ENCODE measurements at places on chromosomes 5 and 9.

GRCh38 chr5:179906795-179907555 lies 722 bp downstream of the TBC1D9B start:
- no peak for DNase-seq

GRCh38 chr5:43567967-43568366 lies 11.1 kb upstream of the PAIP1 start:
- DNase-seq, result no peak

DNA sequence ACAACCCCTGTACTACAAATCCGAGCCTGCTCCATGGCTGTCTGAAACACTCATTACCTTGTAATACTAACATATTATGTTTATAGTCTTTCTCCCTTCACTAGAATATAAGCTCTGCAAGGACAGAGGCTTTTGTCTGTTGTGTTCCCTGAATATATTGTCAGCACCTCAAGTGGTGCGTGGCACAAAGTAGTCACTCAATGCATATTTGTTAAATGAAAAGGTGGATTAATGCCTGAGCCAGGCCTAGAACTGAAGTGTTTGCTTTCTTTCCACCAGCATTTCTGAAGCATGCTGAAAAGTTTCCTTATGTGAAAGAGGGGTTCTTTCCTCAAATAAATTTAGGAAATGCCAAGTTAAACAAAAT lies 36.3 kb downstream of the ELL2 start:
- no peak for DNase-seq

DNA sequence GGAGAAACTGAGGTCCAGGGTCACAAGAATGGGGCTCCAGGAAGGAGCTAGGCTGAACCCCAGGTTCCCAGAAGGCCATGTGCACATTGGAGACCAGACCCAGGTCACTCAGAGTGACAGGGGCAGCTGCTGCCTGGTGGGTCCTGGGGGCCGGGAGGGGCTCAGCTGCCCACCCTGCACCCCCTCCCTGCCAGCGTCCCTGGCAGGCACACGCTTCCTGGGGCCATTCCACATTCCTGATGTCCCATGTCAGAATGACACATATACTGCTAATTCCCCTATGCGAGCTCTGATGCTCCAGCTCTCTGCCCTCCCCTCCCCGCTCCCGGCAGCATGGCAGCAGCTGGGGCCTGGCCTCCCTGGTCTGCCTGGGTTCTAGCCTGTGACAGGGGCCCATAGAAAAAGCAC lies 14.0 kb downstream of the FGFR4 start:
- no peak for DNase-seq

- no peak for DNase-seq
Measured at GRCh38 chr9:132162764-132163456, 1.1 kb downstream of the NTNG2 start.

DNA sequence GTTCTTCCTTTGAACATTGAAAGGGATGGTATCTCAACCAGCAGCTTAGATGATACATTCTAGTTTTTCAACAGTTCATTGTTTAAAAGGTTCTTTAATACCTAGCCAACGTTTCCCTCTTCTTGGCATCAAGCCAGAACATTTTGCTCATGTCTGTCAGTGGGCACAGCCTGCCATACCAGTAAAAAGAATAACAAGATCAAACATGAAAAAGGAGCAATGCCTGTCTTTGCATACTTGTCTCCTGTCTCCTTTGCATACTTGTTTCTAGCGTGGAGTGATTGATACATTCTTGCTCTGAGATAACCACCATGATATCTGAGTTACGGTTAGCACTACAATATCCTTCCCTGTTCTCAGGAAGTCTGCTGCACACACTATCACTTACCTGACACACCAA lies 248.6 kb upstream of the DAPK1 start:
- DNase-seq, result no peak

DNA sequence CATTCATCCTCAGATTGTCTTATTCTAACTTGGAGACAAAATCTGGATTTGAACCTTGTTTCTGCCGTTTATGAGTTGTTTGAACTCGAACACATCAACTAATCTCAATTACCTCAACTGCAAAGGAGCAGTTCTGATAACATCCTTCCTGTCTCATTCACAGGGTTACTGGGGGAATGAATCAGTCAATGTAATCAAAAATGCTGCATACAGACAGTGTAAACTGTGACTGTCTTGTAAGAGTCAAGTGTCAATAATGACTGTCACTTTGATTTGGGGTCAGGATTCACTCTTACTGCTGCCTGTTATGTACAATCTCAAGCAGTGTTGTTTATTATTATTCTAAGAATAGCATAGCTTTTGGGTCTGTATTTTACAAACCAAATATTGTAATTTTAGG lies 273.8 kb downstream of the DOCK8 start:
- no peak for DNase-seq

DNA sequence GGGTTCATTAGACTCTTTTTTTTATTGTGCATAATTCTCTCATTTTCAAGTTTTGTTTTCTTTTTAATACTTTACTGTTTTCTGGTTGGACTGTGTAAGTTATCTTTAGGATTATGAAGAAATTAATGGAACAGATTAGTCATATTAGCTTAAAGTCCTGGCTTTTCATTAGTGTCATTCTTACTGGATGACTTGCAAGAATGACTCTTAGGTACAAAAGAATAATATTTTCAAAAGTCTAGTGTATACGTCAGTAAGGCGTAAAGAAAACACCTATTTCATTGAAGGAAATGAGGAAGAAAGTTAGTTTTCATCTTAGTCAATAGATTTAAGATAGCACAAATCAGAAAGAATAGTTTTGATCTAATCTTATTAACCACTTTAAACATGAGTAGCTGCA lies 20.4 kb downstream of the UHRF2 start:
- DNase-seq, result no peak

- DNase-seq, result no peak
Measured at GRCh38 chr5:65395526-65396155, 86.1 kb downstream of the ADAMTS6 start.

- DNase-seq, result no peak
Measured at GRCh38 chr9:77764894-77765780, 117.0 kb upstream of the GNA14 start.

GRCh38 chr9:127973169-127974000 lies 7.4 kb downstream of the EEIG1 start:
- no peak for DNase-seq

- DNase-seq, result no peak
Measured at GRCh38 chr9:2465921-2466460, 155.6 kb upstream of the VLDLR start.

All from GM04503 (cell line).